Stimulated activated CD8-positive, alpha-beta memory T cell treated with anti-CD3 and anti-CD28 coated beads, Interleukin-7, amount 100 ng/mL, for 4 hours (primary cell): ENCODE measurements at places on chromosomes 12 and 14.

DNA sequence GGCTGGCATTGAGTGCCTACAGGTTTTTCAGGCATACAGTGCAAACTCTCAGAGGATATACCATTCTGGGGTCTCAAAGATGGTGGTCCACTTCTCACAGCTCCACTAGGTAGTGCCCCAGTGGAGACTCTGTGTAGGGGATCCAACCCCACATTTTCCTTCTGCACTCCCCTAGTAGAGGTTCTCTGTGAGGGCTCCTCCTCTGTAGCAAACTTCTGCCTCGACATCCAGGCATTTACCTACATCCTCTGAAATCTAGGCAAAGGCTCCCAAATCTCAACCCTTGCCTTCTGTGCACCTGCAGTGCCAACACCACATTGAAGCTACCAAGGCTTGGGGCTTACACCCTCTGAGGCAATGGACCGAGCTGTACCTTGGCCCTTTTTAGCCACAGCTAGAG is 179.2 kb downstream of the CCDC91 start:
- DNase-seq = no peak

DNA sequence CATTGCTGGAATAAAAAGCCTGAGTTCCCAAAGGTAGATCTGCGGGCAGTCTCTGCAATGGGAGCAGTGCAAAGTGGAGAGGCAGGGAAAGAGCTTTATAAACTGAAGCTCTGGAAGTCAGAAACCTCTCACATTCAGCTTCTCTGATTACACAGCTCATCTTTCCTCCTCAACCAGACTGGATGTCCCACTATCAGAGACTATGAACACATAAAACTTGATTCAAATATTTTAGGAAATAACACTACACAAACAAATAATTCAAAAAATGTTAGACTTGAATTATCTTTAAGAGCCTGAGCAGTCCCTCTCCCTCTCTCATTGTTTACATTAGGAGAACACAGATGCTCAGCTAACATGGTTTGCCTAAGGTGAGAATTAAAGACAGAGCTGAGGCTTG is 72.9 kb downstream of the DENND5B start:
- DNase-seq = no peak

- DNase-seq = no peak
Measured at GRCh38 chr12:124678421-124678893, 111.0 kb upstream of the NCOR2 start.

- no peak for DNase-seq
Measured at GRCh38 chr12:28242496-28243309, 52.4 kb downstream of the CCDC91 start.

DNA sequence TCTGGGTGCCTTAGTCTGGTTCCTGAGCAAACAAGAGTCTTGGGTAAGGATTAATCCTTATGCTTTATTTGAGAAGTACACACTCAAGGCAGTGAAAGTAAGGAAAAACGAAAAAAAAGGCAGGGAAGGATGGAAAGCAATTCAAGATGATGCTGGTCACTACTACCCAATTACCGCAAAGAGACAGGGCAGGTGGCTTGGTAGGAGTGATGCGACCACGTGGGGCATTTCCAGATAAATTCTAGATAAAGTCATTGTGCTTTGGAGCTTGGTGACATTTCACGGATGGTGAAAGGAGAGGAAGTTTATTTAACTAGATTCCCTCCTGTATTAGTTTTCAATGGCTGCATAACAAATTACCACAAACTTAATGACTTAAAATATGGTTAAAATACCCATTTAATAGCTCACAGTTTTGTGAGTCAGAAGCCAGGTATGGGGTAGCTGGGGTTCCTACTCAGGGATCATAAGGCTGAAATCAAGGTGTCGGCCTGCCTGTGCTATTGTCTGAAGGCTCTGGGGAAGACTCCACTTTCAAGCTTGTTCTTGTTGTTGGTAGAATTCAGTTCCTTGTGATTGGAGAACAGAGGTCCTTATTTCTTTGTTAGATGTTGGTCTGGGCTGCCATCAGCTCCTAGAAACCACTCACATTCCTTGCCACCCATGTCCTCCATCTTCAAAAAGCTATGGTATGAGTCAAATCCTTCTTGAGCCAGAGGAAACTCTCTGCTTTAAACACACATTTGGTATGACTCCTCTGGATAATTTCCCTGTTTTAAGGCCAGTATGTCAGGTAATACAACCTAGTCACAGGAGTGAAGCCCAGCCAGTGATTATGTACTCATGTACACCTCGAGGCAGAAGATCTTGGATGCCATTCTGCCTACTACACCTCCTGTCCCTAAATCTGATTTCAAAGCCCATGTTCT is 5.6 kb upstream of the HMGA2 start:
- DNase-seq = no peak

DNA sequence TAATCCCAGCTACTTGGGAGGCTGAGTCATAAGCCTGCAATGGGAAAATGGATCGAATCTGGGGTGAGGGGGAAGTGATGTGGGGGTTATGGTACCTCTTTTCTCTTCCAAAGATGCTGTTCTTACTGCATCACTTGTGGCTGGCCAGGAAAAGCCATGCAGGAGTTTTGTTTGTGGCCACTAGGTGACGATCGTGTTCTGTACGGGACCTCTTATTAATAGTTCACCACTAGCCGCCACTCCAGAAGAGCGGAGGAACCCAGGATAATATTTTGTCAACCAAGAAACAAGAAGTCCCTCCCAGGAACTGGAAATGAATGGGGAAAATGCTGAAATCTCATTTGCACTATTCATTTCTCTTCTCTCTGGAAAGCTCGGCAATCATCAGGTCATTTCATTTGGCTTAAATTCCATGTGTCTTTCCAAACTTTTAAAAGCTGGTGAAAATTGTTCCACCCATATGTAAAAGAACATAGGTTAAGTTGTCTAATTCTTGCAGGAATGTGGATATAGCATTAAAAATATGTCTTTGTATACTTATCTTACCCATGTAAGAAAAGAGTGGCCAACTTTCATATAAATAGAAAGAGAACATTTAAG is 8.9 kb downstream of the GPR65 start:
- DNase-seq = peak; percentile 13

GRCh38 chr14:28754209-28754985 is 12.2 kb upstream of the FOXG1 start:
- DNase-seq = no peak

DNA sequence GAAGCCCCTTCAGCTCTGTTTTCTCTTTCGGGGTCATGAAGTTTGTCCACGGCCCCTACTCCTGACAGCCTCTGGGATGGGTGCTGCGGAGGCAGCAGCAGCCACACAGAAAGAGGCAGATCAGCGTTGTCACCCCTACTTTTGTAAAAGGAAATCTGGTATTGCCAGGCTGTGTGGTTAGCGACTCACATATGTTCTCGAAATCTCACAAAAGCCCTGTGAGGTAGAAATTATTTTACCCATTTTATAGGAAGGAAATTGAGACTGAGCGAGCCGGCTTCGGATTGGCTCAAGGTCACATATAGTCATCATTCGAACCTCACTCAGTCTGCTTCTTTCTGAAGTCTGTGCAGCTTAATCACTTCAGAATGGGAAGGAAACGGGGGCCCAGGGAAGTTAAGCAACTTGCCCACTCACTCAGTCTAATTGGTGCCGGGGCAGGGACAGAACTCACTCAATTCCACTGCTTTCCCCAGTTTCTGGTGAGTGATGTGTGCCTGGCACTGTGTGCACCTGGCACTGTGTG is 1.1 kb upstream of the CKAP4 start:
- DNase-seq = peak; percentile 19

DNA sequence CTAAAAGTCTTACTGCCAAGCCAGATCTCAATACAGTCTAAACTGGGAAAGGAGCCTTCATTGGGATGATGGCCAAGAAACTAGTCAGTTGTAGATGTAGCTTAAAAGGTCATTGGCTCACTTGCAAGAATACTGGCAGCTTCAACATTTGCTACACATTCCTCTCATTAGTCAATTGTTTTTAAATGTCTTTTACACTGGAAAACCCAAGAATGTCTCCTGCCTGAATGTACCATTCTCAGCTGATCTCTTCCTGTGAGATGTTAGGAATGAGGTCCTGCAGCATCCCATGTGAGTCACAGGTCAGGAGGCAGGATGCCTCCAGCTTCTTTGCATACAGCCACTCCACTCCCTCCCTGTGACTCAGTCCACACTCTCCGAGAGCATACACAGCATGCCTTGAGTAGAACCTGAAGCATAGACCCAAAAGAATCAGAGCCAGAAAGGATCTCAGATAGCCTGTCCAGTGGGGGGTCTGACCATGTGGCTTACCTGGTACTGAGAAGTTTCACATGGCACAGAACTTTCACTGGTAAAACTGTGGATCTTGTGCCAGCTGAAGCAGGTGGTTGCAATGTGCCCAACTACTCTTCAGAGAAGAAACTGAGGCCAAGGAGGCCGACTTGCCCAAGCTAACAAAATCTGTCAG is 56.0 kb upstream of the HECTD1 start:
- DNase-seq = no peak

DNA sequence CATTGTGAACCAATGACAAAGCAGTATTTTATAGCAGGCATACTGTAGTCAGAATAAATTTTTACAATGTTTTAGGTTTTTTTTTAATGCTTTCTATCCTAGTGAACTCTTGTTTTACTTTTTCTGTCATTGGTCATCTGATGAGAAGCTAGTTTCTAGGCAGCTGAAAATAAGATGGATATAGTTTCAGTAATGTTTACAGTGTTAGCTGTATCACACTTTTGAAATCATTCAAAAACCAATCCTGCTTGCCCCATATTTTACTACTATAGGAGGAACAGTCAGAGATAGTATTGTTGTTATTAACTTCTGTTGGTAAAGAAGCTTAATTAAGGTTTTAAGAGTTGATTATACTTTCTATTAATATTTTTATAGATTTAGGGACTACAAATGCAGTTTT is 24.5 kb downstream of the USP15 start:
- no peak for DNase-seq

GRCh38 chr12:4958697-4959375 is 49.1 kb downstream of the KCNA1 start:
- no peak for DNase-seq

DNA sequence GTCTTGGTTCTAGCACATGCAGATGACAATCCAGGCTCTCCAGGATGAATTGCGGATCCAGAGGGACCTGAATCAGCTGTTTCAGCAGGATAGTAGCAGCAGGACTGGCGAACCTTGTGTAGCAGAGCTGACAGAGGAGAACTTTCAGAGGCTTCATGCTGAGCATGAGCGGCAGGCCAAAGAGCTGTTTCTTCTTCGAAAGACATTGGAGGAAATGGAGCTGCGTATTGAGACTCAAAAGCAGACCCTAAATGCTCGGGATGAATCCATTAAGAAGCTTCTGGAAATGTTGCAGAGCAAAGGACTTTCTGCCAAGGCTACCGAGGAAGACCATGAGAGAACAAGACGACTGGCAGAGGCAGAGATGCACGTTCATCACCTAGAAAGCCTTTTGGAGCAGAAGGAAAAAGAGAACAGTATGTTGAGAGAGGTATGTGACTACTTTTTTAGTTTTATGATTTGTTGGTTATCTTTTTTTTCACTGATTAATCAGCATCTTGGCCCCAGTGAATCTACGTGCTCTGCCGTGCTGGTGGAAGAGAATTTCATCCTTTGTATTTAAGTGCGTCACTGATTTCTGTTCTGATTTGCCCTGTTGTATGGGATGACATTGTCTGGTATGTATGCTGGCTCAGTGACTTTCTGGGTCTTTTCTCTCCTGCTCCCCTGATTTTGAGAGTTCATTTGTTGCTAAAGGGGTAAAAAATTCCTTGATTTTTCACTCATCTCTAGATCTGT is 92.3 kb downstream of the ERC1 start:
- DNase-seq = no peak

DNA sequence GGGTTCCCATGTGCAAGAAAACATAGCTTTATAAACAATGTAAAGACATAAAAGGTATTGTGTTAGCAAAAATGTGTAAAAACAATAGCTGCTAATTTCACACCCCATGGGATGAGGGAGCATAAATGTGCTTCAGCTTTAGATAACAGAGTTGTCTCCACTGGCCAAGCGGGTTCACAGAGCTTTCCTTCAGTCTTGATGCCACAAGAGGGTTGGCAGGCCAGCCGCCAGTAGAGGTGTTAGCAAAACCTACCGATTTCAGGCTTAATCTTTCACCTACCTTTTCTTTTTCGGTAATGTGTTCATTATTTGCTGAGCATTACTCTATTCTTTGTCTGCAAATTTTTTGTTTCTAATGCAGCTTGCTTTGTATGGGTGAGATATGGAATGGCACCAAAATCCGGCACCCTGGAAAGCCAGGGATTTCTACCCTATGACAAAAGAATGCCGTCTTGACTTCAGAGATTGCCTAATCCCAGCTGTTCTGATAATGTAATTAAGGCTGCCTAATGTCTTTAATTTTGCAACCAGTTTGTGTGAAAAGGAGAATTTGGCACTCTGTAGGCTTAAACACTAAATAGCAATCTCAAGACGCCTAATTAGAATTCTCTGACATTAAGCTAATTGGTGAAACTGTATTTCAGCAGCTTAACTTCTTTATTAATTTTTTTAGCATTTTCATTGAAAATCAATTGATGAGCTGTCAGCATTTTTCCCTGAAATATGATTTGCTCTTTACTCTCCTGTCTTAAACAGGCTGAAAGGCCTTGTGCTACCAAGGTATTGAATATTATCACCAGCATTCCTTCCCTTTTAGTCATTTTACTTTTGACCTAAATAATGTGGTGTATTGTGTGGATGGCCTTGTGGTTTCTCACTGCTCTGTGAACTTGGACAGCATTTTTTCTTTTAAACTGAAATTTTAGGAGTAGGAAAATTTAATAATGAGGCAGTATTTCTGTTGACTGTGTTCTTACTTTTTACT is 60.7 kb downstream of the POLR3B start:
- DNase-seq = no peak

GRCh38 chr12:120402217-120402616 is 33.3 kb upstream of the MSI1 start:
- DNase-seq = no peak

- DNase-seq = no peak
Measured at GRCh38 chr12:93832131-93832530, 155.0 kb downstream of the CRADD start.

DNA sequence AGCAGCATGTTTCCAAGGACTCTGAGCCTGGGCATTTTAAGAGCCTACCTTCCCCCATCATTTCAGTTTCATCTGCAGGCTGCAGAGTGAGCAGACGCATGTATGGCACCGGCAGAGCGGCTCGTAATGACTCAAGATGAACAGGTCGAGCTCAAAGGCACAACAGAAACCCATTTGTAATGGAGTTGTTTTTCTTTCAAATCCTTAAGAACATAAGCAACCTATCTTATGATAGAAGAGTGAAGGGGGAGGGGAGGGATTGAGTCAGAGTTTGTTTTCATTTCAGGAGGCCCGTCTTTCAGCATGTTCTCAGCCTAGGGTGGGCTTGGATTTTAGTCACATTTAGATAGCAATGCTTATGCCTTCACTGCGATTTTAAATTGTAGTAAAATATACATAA is 54.9 kb upstream of the CISTR start:
- no peak for DNase-seq

GRCh38 chr14:101183376-101184103 is 280.0 kb upstream of the RTL1 start:
- DNase-seq = no peak

GRCh38 chr12:132056320-132056719 is 87.8 kb downstream of the DDX51 start:
- DNase-seq = no peak

GRCh38 chr12:24363177-24363754 is 413.8 kb upstream of the SOX5 start:
- no peak for DNase-seq

GRCh38 chr14:50773632-50774541 is 57.1 kb downstream of the NIN start:
- DNase-seq = no peak
